ENCODE measurements at places on chromosomes 1 and 21. TPM values are rescaled to one million over a fixed set of nuclear protein-coding genes. Genes with fewer than 3 reads are reported as not detected.

DNA sequence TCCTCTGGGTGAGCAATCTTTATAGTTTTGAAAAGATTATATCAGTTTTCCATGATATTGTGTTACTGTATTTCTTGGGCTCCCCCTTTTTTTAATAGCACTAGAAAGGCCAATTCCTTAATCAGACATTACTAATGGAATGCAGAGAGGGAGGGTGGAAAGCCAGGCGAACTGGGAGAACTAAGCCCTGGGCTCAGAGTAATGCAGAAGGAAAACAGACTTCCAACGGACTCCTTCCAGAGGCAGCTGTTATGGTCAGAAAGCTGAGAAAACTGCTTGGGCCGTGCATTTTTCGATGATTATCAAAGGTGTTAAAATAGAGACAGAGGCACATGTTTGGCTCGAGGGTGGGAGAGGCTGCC is 206.3 kb downstream of the FOXD2 start:
- no peak overlapping the region for H3K4me3 ChIP-seq
- DNase-seq: no peak
- H3K27ac ChIP-seq: no peak overlapping the region
- peaks cover 9% of the 10 kb centered on the region for H3K27me3 ChIP-seq
- H3K4me1 ChIP-seq: no peaks in the 10 kb centered on the region
- H3K36me3 ChIP-seq: no peaks in the 10 kb centered on the region

The PDPN gene
- total RNA-seq: 39.7 TPM

The FAM110D gene
- total RNA-seq: 0.70 TPM

GRCh38 chr1:40740039-40740996 is 43.3 kb upstream of the KCNQ4 start:
- peaks cover 23% of the 10 kb centered on the region for H3K36me3 ChIP-seq
- DNase-seq: no peak
- H3K27ac ChIP-seq: no peak overlapping the region
- no peak overlapping the region for H3K4me3 ChIP-seq

DNA sequence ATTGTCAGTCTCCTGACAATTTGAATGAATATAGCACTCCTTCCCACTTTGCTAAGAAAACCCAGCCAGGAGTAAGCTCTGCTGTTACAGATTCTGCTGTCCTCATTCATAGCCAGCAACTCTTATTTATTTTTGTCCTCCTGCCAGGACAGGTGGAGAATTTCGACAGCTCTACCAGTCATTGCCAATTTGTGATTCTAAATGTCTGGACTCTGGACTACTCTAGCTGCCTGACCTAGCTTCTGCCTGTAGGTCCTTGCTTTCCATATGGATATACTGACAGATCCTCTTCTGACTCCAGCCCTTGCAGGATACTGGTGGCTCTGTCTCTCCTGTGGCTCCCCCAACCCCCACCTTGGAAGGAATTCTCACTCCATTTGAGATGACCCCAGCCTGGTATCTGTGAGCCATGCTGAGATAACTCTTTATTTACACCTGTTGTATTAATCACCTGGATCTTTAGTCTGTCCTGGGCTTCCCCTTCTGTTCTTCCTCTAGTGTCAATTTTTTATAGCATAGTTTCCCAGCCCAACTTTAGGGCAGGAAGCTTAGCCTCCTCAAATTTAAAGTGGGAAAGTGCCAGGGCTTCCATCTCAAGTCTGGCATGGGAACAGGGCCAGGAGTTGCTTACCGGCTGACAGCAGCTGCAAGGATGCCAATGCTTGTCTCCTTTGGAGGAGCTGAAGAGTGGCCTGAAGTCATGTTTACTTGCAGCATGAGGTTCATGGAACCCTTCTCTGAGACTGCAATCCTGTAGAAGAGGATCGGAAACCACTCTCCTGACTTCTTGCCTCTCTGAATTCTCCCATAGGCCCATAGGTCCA is 6.7 kb downstream of the PM20D1 start:
- H3K4me3 ChIP-seq: no peak overlapping the region
- no peak overlapping the region for H3K27ac ChIP-seq
- no peak for DNase-seq
- H3K36me3 ChIP-seq: no peaks in the 10 kb centered on the region
- peaks cover 11% of the 10 kb centered on the region for H3K27me3 ChIP-seq

Data from astrocyte (in vitro differentiated cells and primary cell).